ENCODE measurements at places on chromosomes 1 and 21.
A peak's percentile ranks its signal among the peaks of the same experiment; 100 is the strongest.

- DNase-seq: peak; percentile 56
Measured at GRCh38 chr1:171740987-171741871, 636 bp downstream of the VAMP4 start.

- DNase-seq: no peak
Measured at GRCh38 chr1:186066411-186066810, 308.6 kb downstream of the TPR start.

GRCh38 chr1:159880430-159880829, 18.0 kb upstream of the VSIG8 start:
- no peak for DNase-seq

DNA sequence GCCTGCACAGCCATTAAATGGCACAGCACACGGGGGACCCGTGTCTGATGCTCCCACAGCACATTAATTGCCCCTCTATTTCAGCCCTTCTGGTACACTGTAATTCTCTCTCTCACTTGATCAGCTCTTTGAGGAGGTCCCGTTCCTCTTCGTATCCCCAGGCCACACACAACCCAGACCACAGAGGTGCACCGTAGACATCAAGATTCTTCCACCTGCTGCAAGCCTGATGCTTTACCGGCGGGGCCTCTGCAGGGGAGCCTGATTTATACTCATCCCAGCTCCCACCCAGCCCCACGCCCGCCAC, 759 bp downstream of the SMYD3 start:
- DNase-seq: peak; percentile 36

DNA sequence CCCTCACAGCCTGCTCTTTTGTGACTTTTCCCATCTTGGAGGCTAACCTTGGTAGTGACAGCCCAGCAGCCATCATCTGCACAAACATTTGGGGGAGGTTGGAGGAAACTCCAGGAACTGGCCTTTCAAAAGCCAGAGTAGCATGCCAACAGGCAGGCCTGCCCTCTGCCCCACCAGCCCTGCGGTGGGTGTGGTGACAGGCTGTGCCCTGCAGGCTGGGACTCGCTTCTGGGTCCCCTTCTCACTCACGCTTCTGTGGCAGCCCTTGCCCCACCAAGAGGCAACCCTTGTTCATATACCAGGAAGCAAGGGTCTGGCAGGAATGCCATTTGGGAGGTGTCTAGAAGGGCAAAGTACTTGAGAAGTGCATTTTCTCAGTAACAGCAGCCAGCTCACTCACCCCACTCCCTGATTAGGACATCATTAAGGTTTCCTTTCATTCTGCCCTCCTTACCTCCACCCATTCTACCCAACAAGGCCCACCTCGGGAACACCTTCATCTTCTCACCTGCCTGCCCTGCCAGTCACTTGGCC, 20.8 kb upstream of the FAM3B start:
- no peak for DNase-seq

DNA sequence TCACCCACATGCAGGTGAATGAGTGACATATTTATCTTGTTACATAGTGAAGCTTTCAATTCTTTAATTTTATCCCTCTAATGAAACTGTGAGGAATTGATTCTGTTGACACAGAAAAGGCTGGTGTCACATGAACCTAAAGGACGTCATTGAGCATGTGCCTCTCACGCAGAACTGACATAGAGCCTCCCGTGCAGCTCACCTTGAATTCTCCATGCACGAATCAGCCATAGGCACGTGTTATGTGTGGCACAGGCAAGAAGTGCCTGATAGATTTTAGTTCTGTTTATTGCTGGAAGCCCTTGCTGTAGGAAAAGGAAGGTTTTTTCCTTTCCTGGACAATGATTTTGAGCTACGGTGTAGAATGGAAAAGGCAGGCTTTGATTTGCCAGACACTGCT, 11.3 kb downstream of the ADARB1 start:
- no peak for DNase-seq

DNA sequence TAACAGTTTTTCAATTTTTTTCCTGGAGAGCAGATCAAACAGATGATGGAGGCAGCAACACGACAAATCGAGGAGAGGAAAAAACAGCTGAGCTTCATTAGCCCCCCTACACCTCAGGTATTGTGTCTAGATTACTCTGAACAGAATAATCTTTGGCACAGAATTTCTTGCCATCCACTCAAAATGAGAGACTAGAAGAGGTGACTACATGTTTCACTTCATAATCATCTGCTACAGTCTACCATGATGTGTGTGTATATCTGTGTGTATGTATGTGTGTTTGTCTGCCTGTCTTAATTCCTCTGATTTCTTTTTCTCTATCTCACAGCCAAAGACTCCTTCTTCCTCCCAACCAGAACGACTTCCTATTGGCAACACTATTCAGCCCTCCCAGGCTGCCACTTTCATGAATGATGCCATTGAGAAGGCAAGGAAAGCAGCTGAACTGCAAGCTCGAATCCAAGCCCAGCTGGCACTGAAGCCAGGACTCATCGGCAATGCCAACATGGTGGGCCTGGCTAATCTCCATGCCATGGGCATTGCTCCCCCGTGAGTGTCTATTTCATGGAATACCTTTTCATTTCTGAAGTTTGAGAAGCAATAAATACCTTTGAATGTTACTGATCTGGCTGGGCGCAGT, 11.4 kb downstream of the PRPF3 start:
- no peak for DNase-seq

DNA sequence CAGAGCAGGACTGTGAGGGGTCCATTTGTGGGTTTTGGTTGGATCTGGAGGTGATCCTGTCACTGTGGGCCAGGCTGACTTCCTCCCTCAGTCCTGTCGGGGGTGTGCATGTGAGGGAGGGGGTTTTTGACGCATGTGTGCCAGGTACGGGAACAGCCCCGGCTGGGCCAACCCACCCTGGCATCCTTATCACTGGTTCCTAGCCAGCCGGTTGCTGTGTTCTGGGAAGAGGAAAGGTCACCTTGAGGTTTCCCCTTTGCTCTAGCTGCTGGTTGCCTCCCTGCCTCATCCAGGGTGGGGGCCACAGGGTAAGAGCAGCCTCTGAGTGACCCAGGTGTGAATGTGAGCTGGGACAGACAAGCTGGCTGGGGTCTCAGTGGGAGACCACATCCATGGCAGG, 2.5 kb downstream of the SLC26A9 start:
- DNase-seq: no peak

DNA sequence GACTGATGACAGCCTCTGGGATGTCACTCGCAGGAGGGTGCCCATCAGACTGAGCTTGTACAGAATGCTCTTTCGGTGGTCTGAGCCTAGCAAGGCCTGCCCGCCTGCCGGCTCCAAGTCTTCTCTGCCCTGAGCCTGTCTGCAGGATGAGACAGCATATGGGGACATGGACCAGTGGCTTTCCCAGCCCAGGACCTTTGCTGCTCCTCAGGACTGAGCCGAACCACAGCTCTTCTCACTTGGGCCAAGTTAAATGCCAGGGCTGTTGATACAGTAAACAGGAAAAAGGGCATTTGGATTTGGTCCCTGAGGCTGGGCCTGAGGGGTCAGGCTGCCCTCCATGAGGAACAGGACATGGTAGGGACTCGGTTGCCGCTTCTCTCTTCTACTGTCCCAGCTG, 64.3 kb upstream of the EPS8L3 start:
- DNase-seq: peak; percentile 17

GRCh38 chr1:160954158-160955104, at the start of gene ITLN2:
Gene ITLN2, minus strand, starts transcription at chr1:160954809. Its CDS starts 68 bp downstream, at chr1:160954741.
- DNase-seq: peak; percentile 56

DNA sequence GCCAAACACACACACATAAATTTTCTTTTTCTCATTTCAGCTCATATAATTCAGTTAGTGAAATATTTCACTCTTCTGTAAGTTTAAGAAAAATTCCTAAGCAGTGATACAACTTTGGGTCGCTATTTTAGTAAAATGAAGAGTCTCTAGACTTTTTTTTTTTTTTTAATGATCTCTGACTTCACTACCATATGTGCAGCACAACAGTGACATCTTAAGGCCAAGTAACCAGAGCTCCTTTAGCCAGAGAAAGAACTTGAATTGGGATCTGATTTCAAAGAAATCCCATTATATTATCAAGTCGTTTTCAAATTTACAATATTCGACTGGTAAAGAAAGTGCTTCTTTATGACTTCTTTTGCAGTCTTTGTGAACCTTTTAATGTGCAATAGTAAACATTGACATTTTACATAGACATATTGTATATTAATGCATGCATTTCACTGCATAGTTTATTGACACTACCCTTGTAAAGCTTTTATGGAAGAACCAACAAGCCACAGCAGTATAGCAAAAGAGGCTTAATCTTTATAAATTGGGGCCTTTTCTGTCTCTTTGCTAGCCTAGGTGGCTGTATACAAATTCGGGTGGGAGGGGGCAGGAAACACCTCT, 62.2 kb downstream of the LRRC40 start:
- DNase-seq: no peak

- no peak for DNase-seq
Measured at GRCh38 chr1:150536836-150537731, 12.1 kb upstream of the ADAMTSL4 start.

GRCh38 chr1:212292250-212293105, 7.3 kb downstream of the PPP2R5A start:
- DNase-seq: no peak

DNA sequence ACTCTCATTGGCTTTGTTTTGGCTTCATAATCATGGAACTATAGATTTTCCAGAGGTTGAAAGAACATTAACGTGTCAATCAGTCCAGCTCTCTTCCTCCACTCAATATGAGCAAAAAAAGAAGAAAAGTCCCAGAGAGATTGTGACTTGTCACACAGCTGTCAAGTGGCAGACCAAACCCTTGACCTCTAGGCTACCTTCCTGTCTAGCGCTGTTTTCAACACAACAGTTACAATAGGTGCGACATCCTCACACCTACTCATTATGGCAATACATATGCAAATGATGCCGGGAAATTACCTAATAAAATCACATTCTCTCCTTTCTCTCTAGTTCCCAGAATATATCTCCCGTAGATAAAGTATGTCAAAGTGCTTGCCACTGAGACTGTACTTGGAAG, 1.1 kb downstream of the WARS2 start:
- DNase-seq: peak; percentile 27

DNA sequence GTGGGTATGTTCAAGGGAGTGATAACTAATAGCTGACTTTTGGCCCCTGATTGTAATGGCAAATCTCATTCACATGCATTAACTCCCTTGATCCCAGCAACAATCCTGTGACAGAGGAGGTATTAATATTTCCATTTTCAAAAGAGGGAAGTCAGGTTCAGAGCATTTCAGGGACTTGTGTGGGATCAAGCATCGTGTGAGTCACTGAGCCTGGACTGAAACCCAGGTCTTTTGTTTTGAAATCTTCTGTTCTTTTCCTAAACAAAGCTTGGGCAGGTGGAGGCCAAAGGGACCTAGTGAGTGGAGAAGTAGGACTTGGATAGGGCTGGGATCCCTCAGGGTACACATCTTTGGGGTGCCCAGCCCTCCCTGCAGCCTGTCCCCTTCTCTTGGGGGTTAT, 37.9 kb downstream of the ETNK2 start:
- DNase-seq: no peak

- no peak for DNase-seq
Measured at GRCh38 chr1:147613506-147613905, 56.8 kb downstream of the ACP6 start.

- no peak for DNase-seq
Measured at GRCh38 chr1:232868793-232869491, 63.7 kb downstream of the MAP10 start.

- DNase-seq: no peak
Measured at GRCh38 chr1:18646786-18647410, 16.3 kb downstream of the PAX7 start.

- no peak for DNase-seq
Measured at GRCh38 chr1:173603056-173603591, at the start of gene SLC9C2. Gene SLC9C2, minus strand, starts transcription at chr1:173603072. Its CDS starts 1,296 bp downstream, at chr1:173601776.

- DNase-seq: no peak
Measured at GRCh38 chr1:31671561-31672201, 27.0 kb upstream of the PEF1 start.

DNA sequence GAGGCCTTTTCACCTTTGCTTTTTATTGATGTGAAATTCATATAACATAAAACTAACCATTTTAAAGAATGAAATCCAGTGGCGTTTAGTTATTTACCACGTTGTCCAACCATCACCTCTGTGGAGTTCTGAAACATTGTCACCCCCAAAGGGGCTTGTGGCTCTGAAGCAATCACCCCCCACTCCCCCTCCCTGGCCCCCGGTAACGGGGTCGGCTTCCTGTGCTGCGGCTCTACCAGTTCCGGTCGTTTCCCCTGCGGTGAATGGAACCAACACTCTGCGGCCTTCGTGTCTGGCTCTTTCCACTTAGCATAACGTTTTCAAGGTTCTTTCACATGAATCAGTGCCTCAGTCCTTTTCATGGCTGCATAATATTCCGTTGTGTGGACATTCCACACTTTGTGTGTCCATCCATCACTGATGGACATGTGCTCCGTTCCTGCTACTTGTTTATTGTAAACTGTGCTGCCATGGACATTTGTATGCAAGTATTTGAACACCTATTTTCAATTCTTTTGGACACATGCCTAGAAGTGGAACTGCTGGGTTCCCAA, 1.8 kb upstream of the ISG15 start:
- no peak for DNase-seq

DNA sequence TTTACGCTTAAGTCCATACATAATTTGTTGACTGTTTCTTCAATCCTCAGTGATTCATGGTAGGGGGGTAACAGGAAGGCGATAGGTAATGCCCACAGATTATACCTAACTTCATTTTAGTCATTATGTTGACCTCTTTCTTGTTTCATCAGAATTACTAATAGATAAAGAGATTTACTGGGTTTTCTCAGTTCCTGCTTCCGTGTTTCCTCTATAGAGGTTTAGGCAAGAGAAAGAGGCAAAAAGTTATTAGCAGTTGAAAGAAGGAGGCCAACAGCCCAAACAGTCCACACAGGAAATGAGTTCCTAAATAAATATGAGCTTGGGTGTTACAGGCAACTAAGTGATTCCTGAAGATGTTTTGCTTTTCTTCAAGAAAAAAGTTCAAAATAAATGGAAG, 17.9 kb upstream of the CLCA1 start:
- DNase-seq: no peak

GRCh38 chr1:169102567-169102966, 3.9 kb upstream of the ATP1B1 start:
- no peak for DNase-seq

GRCh38 chr1:215744419-215744818, 177.3 kb downstream of the KCTD3 start:
- no peak for DNase-seq

DNA sequence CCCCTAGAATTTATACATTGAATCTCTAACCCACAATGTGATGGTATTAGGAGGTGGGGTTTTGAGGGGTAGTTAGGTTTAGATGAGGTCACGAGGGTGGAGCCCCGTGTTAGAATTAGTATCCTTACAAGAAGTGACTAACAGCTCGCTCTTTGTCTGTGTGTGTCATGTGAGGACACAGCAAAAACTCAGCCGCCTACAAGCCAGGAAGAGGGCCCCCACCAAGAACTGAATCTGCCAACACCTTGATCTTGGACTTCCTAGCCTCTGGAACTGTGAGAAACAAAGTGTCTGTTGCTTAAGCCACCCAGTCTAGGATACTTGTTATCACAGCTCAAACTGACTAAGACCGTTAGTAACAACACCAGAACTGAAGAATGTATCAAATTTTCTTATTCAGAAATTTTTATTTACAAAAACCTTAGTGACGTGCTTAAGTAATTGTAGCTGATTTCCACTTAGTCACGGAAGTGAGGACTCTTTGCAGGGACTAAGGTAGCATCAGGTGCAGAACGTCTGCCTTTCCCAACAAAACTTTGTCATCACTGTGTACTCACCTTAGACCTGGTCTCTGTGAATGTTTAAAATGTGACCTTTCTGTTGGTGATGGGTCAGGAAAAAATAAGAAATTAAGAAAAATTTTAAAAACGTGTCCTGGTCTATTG, 24.5 kb upstream of the LRRC8C start:
- peak; percentile 79 for DNase-seq

- no peak for DNase-seq
Measured at GRCh38 chr21:27646691-27647090, 679.8 kb upstream of the ADAMTS5 start.

GRCh38 chr1:5910666-5911065, 81.6 kb downstream of the NPHP4 start:
- DNase-seq: no peak

Data from stimulated activated CD8-positive, alpha-beta memory T cell treated with anti-CD3 and anti-CD28 coated beads, Interleukin-4, amount 100 ng/mL, for 48 hours (primary cell).